ENCODE measurements at places on chromosomes 3 and 15.

DNA sequence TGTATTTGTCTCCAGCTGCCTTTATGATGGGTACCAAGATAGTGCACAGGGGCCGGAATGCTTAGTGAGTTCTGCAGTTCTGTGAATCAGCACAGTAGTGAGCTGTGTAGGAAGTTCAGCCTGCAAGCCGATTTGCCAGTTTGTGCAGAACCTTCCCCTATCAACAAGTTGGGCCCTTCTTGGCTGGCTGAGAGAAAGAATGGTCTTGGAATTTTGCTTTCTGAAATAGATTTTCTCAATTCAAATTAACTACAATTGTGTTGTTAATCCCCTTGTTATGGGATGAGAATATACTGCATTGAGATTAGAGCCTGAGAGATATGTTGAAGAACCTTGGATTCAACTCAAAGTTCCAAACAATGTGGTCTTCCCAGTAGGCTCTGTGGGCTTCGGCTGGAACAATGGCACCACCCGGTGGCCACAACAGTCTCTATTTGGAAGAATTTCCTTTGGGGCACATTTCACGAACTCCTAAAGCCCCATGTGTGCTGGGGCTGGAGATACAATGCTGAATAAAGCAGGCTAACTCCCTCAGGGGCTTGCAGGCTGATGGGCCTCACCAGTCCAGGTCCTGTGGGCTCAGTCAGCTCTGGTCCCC lies 59.1 kb downstream of the TRIM42 start:
- peak; percentile 12 for DNase-seq

GRCh38 chr3:173993299-173993698 lies 595.8 kb downstream of the NLGN1 start:
- DNase-seq = no peak

DNA sequence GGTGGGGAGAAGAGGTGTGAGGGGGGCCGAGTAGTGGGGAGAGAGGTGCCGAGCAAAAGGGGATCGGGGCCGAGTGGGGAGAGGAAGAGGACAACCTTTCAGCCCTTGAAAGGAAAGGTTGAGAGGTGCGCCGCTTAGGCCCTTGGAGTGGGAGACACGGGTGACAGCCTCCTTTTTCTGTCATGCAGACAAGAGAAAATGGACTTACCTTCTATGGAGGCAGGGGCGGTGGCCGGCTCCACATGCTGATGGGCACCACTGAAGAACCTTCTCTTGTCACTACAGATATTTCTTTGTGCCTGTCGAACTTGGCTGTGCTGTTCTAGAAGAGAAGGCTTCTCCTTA lies 421 bp downstream of the KLHL18 start:
- DNase-seq = peak; percentile 26

GRCh38 chr3:129493206-129493605 lies 35.2 kb upstream of the RHO start:
- DNase-seq = no peak

GRCh38 chr15:39099524-39099923 lies 481.4 kb upstream of the THBS1 start:
- DNase-seq = no peak

DNA sequence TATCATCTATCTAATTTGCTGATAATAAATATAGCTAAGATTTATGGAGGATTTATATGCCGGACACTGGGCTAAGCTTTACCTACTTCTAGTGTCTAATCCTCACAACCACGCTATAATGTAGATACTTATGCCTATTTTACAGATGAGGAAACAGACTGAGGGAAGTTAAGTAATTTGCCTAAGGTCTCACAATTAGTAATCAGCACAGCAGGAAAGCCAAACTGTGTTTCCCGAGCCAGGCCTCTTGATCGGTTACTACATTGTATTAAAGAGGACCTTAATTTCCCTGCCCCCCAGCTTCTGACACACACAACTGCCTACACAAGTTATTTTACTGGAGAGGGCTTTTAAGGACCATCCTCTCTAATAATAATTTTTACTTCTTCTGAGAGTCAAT lies 40.9 kb downstream of the ONECUT1 start:
- DNase-seq = no peak

DNA sequence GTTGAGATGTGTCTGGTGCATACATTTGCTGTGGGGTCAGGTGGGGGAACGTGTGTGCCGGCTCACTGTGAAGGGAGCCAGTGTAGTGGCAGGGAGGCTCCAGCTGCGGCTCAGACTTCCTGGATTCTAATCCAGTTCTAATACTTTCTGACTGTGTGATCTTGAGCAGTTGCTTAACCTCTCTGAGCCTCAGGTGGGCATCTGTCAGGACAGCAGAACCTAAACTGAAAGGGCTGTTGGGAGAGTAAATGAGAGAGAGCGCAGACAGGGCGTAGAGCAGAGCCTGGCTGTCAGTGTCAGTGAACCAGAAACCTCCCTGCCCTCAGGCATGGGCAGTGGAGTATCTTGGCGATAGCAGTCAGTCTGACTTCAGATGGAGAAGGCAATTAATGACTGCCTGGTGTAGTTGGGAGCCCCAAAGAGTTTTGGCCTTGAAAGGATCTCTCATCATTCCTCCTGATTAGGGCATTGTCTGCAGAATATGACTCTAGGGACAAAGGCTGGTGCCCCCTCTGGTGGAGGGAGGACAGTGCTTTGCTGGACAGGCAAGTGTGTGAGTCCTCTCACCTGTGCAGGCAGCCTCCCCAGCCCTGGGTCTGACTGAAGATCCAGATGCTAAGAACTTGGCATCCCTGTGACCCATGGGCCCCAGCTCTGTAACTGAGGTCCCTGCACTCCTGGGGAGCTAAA lies 9.6 kb downstream of the KBTBD13 start:
- DNase-seq = peak; percentile 21

GRCh38 chr3:157204431-157204830 lies 44.5 kb upstream of the CCNL1 start:
- DNase-seq = no peak

- no peak for DNase-seq
Observed at GRCh38 chr3:24937780-24938179, 443.1 kb upstream of the THRB start.

- no peak for DNase-seq
Observed at GRCh38 chr3:176848431-176849214, 348.7 kb downstream of the TBL1XR1 start.

GRCh38 chr3:137970914-137971831 lies 38.8 kb upstream of the CLDN18 start:
- DNase-seq = peak; percentile 67

GRCh38 chr3:107739227-107739626 lies 216.5 kb downstream of the BBX start:
- no peak for DNase-seq

DNA sequence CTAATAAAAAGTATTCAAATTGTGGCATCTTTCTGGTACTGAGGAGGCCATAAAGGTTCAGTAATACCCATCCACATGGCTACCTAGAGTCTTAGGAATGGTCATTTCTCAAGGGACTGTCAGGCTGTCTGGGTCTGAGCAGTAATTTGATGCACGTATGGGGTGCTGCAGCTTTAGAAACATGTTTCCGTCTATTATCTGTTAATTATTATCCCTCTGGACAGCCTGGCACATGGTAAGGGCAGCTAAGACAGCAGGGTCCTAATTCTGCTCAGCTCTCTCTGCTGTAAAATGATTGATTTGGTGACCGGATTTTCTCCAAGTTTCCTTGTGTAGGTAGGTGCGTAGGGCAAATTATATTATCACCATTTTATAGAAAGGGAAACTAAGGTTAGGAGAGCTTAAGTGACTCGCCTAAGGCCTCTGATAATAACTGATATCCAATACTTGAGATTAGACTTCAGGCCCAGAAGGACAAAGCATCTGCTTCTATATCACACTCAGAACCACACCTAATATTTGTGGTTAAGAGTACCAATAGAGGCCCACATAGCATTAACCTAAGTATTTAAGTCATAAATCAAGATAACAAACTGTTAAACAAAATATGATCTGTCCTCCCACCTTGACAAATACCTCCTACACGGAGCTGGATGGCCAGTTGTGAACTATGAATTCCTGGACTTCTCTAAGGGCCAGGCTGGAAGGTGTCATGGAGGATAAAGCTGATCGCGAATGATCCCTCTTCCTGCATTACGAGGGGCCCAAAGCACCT lies 2.9 kb upstream of the RAP2B start:
- DNase-seq = no peak

- DNase-seq = no peak
Observed at GRCh38 chr3:129018751-129019150, 17.6 kb downstream of the EFCC1 start.

- no peak for DNase-seq
Observed at GRCh38 chr15:80550219-80550907, 144.7 kb upstream of the ABHD17C start.

DNA sequence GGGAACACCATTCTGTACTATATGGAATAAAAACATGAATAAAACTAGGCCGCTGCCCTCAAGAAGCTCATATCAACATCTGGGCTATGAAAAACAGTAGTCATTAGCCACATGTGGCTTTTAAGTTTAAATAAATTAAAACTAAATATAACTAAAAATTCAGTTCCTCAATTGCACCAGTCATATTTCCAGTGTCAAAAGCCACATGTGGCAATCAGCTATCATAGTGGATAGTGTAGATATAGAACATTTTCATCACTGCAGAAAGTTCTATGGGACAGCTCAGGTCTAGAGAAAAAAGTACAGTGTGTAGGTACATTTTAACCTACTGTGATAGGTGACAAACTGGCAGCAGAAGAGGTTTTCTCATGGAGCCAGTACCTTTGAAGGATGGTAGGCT lies 261.4 kb downstream of the FOXP1 start:
- no peak for DNase-seq

DNA sequence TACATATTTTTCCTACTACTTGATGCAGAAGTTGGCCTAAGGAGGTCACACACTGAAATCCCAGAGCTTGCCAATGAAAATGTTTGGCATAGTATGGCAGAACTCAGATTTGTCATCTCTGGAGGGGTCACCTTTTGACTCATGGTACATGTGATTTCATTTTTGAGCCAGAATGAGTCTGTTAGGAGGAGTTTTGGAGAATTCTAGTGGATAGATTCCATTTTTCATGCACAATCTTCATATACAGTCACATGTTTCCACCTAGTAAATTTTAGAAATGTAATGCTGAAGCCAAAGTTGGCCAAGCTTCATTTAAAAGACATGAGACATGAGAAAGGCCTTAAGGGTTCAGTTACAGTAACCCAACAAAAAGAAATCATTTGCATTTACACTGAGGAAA lies 97.8 kb upstream of the IGSF10 start:
- no peak for DNase-seq

DNA sequence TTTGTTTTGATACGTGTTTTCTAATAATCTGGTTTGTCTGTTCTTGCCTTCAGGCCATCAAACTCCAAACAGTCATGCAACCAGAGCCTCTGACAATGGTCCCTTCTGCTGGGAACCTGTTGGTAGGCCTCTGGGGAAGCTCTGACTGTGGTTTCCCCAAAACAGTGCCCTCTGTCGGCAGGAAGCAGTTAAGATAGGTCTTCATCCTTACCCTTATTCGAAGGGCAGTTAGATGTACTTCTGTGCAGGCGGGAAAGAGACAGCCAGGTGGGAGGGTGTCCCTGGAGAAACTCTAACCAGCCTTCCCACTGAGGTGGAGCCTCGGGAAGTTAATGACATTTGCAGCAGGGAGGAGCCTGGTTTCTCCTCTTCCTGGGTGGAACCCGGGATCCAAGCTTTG lies 81.6 kb upstream of the CHMP2B start:
- peak; percentile 37 for DNase-seq

GRCh38 chr15:100951965-100952364 lies 32.8 kb downstream of the LRRK1 start:
- DNase-seq = no peak

DNA sequence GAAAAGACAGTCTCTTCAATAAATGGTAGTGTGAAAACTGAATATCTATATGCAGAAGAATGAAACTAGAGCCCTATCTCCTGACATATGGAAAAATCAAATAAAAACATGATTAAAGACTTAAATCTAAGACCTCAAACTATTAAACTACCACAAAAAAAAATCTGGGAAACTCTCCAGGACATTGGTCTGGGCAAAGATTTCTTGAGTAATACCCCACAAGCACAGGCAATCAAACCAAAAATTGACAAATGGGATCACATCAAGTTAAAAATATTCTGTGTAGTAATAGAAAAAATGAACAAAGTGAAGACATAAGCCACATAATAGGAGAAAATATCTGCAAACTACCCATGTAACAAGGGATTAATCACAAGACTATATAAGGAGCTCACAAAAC lies 286.4 kb downstream of the TBC1D5 start:
- DNase-seq = no peak

- no peak for DNase-seq
Observed at GRCh38 chr3:64384561-64384960, 159.3 kb upstream of the PRICKLE2 start.

- DNase-seq = no peak
Observed at GRCh38 chr15:64717735-64718495, 57.5 kb downstream of the RBPMS2 start.

GRCh38 chr15:88652456-88653199 lies 13.8 kb downstream of the ISG20 start:
- no peak for DNase-seq

DNA sequence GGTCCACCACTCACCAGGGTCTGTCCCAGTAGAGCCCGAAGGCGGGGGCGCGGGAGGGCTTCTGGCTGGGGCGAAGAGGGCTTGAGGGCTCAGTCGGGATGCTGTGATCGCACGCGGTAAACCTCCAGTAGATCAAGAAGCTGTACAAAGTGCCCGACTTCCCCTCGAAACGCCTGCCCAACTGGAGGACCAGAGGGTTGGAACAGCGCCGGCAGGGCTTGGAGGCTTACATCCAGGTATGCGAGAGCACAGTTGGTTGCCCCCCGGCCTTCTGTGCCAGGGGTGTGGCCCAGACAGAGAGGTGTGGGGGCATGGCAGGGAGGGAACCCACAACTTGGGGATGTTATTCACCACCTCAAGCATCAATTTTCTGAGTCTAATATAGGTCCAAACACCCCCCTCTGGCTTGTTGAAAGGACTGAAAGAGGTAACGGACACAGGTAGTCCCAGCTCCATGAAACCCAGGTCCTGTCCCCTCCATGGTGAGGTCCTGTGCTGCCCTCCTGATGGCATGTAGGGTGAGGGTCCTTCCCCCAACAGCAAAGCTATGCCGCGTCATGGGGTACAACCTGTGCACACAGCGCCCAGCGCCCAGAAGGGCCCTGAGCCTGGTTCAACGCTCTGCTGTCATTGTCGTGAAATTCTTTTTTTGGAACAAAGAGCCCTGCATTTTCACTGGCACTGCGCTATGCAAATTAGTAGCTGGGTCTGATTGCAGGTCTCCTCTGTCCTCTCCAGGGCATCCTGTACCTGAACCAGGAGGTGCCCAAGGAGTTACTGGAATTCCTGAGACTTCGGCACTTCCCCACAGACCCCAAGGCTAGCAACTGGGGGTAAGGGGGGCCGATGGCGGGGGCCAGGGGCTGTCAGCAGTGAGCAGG lies 1.2 kb downstream of the SNX22 start:
- DNase-seq = no peak

DNA sequence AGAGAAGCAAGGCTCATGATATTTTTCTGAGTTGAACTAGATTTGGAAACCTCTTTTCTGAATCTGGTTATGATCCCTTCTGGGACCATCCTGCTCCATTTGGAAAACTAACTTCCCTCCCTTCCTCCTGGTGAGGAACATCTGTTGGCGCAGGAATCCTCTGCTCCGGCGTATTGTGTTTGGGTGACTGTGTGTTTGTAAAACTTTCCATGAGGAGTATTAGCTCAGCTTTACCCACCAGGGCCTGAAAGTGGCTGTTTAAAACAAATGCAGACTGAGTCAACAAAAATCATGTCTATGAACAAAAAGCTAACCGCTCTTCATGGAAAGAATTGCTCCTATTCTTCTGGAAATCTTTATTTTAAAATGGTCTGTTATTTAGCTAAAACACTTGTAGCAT lies 17.7 kb downstream of the STARD9 start:
- no peak for DNase-seq

All from activated CD4-positive, alpha-beta T cell treated with anti-CD3 and anti-CD28 coated beads, Interleukin-2, Interleukin-6, amounts not matched to agents 100 ng/mL and 50 ng/mL, durations not matched to agents 16 hours and 8 hours (primary cell).